ENCODE measurements at places on chromosomes 16 and 17.
A peak's percentile ranks its signal among the peaks of the same experiment; 100 is the strongest.

DNA sequence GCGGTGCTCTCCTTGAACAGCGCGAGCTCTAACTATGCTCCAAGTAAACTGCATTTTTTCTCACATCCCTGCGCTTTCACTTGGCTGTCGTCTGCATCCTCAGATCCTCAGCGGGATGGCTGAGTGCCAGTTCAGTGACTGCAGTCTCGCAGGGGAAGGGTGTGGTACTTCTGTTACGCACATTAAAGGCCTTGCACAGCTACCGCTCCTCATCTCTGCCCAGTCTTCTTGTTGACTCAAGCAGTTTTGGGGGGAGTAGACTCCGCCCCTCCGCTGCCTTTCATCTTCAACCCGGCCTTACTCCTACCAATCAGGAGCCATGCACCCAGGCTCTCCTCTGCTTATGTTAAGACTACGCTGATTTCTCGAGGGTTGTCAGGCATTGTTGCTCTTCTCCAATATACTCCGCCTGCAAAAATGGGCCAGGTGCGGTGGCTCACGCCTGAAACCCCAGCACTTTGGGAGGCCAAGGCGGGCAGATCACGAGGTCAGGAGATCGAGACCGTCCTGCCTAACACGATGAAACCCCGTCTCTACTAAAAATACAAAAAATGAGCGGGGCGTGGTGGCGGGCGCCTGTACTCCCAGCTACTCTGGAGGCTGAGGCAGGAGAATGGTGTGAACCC is 10.0 kb downstream of the ATP5PD start:
- peak; percentile 86 for DNase-seq

DNA sequence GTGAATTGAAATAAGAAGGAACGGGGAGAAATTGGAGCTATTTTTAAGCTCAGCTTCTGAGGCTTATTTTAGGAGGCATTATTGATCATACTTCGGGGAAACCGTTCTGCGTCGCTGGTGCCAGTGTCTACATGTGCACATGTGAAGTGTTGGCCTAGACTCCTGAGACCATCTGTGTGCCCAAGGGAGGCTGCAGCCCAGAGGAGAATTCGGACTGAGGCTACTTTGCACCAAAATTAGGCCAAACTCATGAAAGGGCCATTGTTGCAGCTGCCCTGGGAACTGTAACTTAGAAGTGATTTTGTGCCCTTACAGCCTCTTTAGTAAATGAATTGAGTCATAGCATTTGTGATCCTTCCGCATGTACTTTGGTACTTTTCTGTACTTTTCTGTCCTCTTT is 102.0 kb upstream of the NOL11 start:
- DNase-seq, result no peak

GRCh38 chr17:18323007-18323406 is 7.9 kb downstream of the SMCR8 start:
- DNase-seq, result no peak

- no peak for DNase-seq
These were observed 169.3 kb downstream of the CYB561 start for GRCh38 chr17:63276821-63277220.

GRCh38 chr17:30576326-30576861 is 99.2 kb downstream of the GOSR1 start:
- DNase-seq, result no peak

- no peak for DNase-seq
These were observed 63.4 kb downstream of the ANKRD11 start for GRCh38 chr16:89426736-89427530.

DNA sequence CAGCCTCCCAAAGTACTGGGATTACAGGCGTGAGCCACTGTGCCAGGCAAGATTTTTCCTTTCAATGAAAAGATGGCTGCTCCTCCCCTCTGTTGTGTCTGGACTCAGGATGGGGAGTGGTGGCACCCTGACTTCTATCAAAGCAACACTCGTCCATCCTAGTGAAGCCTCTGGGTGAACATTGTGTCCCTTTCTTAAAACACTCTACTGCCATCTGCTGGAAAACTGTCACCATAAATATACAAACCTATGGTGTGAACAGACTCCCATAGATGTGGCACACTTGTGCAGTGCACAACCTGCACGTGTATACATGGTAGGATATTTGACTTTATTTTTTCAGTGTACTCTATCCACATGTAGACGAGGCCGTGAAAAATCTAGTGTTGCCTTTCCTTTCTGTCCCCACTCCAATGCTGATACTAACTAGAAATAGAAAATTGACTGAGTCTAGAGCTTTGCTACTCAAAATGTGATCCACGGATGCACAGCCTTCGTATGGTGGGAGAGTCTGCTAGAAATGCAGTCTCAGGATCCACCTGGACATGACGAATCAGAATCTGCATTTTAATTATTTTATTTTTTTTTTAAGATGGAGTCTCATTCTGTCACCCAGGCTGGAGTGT is 55.9 kb upstream of the PLCG2 start:
- peak; percentile 87 for DNase-seq

DNA sequence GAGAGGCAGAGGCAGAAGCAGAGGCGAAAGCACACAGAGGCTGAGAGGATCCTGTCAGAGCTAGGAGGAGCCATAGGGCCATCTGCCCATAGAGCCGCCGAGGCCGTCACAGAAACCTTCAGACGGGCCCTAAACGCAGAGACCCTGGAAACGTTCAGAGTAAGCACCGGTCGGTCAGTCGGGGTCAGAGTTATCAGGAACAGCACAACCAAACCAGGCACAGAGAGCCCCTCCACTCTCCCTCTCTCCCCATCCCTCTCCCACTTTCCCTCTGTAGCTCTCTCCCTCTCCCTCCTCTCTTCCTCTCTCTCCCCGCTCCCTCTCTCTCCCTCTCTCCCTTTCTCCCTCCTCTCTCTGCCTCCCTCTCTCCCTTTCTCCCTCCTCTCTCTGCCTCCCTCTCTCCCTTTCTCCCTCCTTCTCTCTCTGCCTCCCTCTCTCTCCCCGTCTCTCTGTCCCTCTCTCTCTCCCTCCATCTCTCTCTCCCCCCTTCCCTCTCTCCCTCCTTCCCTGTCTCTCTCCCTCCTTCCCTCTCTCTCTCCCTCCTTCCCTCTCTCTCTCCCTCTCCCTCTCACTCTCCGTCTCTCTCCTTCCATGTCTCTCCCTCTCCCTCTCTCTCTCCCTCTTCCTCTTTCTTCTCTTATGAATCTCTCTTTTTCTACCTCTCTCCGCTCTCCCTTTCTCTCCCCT is 138.9 kb downstream of the C16orf95 start:
- no peak for DNase-seq

DNA sequence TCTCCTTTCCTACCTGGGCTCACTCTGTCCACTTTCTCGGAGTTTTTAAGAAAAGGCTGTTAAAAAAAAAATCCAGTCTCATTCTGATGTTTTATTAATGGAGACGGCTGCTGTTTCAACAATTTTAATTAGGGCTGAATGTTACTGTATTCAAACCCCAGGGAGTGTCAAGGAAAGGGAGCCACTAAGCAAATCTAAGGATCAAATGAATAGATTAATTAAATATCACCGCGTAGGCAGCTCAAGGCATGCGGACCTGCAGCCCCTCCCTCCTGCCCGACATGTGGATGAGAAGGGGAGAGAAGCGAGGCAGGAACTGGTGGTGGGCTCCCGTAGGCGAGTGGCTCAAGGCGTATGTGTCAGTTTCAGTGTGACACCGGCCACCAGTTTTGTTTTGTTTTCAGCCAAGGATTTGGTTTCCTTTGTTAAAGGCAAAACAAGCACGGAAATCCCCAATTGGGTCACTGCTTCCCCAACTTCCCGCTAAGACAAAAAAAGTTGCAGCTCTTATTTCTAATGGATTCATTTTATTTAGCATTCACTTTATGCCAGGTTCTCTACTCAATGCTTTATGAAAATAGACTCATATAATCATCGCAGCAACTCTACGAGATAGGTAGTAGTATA is 110.6 kb downstream of the GP2 start:
- DNase-seq, result no peak

DNA sequence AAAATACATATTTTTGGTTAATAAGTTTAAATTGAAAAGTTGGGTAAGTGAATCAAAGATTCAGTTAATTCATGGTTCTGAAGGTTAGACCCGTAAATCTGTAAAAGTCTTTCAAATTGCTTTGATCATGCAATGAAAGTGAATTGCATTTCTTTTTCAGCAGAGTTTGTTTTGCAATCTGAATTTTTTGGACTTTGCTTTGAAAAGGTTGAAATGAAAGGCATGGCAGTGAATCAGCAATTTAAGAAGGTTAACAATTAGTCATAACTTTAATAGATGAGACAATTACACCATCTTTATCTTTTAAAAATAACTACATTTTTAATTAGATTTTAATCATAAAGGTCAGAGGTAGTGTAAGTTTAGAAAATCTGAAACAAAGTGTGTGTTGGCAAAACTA is 310.9 kb upstream of the KCNJ16 start:
- no peak for DNase-seq

- no peak for DNase-seq
These were observed 35.8 kb downstream of the LITAF start for GRCh38 chr16:11550791-11551498.

GRCh38 chr17:2374549-2375285 is 26.1 kb downstream of the MNT start:
- DNase-seq, result no peak

- DNase-seq, result no peak
These were observed 13.1 kb downstream of the UNC13D start for GRCh38 chr17:75831032-75831571.

All from mucosa of descending colon (tissue), 3 donors.